ENCODE measurements at places on chromosomes 16 and 17. TPM values are rescaled to one million over a fixed set of nuclear protein-coding genes. Genes with fewer than 3 reads are reported as not detected.

TNS4 gene
- 0.06 TPM for polyA plus RNA-seq

GNG13 gene
- 0.58 TPM for polyA plus RNA-seq

PTX4 gene
- polyA plus RNA-seq: not detected

OR1E2 gene
- polyA plus RNA-seq: not detected

CLEC19A gene
- polyA plus RNA-seq: 0.08 TPM

AANAT gene
- polyA plus RNA-seq: 0.37 TPM

PLSCR3 gene
- polyA plus RNA-seq: 28.8 TPM

FOXJ1 gene
- 26.9 TPM for polyA plus RNA-seq

CDRT15L2 gene
- not detected for polyA plus RNA-seq

ANKRD40CL gene
- 0.24 TPM for polyA plus RNA-seq

Measured in renal cortex interstitium (tissue), 15 donors.